ENCODE measurements at places on chromosomes 7 and 10.

- DNase-seq = no peak
These were observed 39.8 kb downstream of the ITPRID1 start for GRCh38 chr7:31553661-31554081.

DNA sequence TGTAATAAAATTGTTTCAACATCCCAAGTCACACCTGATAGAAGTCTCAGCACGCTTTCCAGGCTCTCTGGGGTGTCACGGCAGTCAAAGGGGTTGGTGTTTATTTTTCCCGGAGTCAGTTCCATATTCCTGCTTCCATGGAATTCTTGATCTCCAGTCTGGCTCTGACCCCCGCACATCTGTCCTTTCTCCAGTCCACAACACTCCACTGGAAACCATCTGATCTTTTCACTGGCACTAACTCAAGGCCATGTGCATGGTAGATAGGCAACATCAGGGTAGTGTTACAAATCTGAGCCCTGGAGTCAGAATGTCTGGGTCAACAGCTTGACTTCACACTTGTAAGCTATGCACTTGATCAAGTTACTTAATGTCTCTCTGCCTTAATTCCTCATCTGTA, 176.2 kb downstream of the WDR11 start:
- no peak for DNase-seq

GRCh38 chr7:27677912-27678612, 15.4 kb upstream of the HIBADH start:
- DNase-seq = no peak

DNA sequence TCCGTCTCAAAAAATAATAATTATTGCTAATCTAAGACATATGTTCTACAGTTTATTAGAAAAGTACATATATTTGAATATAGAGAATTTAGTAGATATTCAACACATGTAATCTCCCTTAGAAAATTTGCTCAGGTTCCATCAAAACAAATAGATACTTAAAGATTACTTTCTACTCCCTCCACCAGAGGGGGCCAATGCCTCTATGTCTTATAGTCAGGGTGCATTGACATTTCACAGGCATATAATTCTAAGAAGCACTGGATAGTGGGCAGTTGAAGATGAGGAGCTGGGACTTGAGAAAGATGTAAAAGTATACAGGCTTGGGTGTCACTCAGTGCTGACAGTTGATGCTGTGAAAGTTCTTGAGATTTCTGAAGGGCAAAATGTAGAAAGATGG, 301.6 kb upstream of the HPS1 start:
- no peak for DNase-seq

DNA sequence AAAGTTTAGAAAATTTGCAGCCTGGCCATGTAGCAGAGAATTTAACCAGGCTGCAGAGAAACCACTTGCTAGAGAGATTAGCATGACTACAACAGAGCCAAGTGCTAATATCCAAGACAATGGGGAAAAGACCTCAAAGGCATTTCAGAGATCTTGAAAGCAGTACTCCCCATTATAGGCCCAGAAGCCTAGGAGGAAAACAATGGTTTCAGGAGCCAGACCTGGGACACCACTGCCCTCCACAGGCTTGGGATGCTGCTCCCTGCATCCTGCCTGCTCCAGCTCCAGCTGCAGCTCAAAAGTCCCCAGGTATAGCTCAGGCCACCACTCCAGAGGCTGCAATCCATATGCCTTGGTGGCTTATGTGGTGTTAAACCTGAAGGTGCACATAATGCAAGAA, 101.5 kb upstream of the TMEM72 start:
- no peak for DNase-seq

- no peak for DNase-seq
These were observed 51.5 kb downstream of the ANKMY2 start for GRCh38 chr7:16594061-16594460.

DNA sequence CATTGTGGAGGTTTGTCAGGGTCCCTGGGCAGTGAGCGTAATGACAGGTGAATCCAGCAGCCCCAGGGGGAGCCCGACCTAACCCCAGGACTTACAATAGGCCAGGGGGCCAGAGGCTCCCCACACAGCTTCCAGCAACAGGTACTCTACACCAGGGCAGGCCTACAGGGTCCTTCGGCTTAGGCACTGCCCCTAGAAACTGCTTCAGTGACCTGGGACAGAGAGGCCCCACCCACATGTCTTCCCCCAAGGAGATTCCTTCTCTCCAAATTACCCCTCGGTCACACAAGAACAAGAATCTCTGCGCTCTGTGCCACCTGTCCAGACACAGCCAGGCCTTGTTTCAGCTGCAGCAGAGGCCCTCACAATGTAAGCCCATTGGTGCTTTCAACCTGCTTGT, 24.4 kb downstream of the SKIDA1 start:
- no peak for DNase-seq

DNA sequence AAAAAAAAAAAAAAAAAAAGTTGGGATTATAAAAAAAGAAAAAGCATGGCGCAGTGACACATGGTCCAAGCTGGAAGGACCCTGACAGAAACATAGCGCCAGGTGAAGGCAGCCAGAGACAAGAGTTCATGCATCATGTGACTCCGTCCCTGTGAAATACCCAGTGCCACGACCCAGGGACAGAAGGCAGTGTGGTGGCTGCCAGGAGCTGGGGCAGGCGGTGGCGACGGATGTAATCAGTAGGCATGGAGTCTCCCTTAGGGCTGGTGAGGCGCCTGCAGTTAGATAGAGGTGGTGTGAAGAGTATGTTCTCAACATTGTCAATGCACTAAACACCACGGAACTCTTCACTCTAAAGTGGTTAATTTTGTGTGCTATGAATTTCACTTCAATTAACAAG, 43.9 kb downstream of the STK32C start:
- no peak for DNase-seq

DNA sequence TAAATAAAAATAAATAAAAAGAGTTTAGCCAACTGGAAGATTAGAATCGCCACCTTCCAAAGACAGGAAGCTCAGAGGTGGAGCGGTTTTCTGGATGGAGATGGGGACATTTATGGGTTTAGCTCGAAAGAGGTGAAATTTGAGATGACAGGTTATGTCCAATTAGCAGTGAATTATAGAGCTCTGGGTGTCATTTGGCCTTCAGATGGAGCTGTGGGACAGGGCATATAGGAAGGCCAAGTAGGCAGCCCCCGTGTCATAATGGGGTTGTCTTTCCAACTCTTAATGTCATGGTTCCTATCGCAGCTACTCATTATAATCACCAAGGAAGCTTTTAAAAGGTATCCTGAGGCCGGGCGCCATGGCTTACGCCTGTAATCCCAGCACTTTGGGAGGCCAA, 21.0 kb upstream of the EEPD1 start:
- DNase-seq = no peak

DNA sequence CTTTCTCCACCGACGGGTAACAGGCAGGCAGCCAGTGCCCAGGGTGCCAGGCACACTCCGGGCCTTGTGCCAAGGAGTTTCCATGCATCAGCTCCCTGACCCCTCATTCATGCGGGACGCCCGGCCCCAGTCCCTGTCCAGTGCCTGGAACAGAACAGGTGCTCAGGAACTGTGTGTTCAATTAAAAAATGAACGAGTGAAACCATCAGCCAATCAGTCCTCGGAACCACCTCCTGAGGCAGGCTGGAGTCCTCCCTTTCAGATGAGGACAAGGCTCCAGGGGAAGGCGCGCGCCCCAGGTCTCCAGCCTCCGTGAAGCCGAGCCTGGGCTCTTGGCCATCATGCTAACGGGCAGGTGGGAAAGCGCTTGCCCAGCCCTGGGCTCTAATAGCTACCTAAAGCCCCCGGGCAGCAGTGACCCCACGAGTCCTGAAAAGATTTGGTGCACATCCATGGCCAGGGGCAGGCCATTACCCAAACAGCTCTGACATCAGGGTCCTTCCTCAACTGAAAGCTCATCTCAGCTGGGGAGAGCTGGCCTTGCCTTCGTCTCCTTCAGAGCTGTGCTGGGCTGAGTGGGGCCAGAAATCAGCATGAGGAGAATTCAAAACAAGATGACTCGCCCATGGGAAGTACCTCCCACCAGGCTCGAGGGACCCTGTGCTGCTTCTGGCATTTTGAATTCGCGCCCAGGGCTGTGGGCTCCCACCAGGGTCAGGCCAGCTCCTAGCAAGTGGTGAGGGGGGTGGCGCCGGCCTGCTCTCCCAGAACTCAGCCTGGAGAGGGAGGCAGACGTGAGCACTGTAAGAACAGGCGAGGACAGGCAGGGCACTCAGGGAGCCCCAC, 200.5 kb downstream of the MAD1L1 start:
- DNase-seq = no peak

GRCh38 chr10:3919709-3920308, 134.8 kb upstream of the KLF6 start:
- no peak for DNase-seq

DNA sequence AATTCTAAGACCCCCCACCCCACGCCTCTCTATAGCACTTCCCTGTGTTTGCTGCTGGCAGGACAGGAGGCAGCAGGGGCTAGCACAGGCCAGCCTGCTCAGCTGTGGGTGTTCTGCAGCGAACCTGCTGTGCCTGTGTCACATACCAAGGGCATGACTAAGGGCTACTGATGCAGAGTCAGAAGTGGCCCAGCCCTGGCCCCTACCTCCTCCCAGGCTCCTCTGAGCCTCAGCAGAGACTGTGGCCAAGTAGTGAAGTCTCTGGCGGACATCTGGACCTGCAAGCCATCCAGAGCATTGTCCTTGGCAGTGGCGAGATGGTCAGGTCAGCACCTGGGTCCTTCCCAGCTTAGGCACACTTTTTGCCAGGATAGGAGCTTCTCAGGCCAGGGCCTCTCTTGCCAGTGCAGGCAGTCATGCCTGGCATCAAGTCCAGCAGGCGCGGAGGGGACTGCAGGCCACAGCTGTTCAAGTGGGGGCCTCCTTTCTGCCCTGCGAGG, 116.3 kb upstream of the RET start:
- DNase-seq = no peak

GRCh38 chr10:99765672-99766301, 16.7 kb upstream of the ABCC2 start:
- no peak for DNase-seq

DNA sequence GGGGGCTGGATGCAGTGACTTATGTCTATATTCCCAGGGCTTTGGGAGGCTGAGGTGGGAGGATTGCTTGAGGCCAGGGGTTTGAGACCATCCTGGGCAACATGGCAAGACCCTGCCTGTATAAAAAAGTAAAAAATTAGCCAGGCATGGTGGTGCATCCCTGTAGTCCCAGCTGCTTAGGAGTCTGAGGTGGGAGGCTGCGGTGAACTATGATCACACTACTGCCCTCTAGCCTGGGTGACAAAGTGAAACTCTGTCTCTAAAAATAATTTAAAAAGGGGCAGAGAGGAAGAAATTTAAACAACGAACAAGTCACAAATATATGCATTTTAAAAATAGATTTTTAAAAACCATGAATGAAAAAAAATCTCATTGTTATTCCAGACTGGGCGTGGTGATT, 46.2 kb upstream of the FEZF1 start:
- no peak for DNase-seq

GRCh38 chr7:636396-636795, 90.1 kb upstream of the DNAAF5 start:
- DNase-seq = peak; percentile 60

DNA sequence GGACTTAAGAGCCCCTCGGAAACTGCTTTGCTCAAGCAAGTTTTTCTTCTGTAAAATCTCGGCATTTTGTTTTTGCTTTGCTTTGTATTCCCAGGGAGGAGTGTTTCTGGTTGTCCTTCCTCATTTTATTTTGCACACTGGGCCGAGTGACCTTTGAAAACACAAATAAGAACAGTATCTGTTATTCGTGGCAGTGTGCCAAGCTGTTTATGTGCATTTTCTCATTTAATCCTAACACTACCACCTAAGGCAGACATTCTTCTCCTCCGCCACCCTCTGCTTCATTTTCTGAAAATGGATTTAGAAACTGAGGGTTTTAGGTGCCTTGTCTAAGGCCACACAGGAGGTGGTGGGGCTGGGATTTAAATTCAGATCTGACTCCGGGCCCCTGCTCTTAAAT, 218.5 kb downstream of the TCF7L2 start:
- no peak for DNase-seq

GRCh38 chr7:3300221-3300650, 816 bp upstream of the SDK1 start:
- DNase-seq = no peak

DNA sequence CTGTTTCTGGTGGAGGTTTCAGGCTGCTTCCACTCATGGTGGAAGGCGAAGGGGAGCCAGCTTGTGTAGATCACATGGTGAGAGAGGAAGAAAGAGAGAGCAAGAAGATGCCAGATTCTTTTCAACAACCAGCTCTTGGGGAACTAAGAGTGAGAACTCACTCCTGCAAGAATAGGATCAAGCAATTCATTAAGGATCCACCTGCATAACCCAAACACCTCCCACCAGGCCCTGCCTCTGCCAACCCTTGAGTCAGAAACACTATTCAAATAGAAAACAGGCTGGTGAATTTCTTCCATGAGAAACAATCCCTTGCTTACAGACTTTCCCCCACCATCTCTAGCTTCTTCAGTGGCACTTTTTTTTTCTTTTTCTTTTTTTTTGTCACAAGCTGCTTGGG, 317.2 kb downstream of the GPR158 start:
- DNase-seq = no peak

DNA sequence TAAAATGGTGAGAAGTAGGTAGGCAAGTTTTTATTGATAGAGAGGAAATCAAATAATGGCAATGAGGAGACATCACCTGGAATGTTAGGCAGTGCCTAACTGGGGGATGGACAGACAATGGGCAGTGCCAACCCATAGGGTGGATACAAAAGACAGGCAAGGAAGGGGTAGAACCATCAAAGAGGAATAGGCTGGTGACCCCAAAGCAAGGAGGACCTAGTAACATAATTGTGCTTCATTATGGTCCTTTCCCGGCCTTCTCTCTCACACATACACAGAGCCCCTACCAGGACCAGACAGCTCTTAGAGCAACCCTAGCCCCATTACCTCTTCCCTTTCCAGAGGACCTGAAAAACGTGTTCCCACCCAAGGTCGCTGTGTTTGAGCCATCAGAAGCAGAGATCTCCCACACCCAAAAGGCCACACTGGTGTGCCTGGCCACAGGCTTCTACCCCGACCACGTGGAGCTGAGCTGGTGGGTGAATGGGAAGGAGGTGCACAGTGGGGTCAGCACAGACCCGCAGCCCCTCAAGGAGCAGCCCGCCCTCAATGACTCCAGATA, 30.0 kb downstream of the PRSS2 start:
- DNase-seq = no peak

- no peak for DNase-seq
These were observed 28.9 kb downstream of the ADD3 start for GRCh38 chr10:110036640-110037039.

DNA sequence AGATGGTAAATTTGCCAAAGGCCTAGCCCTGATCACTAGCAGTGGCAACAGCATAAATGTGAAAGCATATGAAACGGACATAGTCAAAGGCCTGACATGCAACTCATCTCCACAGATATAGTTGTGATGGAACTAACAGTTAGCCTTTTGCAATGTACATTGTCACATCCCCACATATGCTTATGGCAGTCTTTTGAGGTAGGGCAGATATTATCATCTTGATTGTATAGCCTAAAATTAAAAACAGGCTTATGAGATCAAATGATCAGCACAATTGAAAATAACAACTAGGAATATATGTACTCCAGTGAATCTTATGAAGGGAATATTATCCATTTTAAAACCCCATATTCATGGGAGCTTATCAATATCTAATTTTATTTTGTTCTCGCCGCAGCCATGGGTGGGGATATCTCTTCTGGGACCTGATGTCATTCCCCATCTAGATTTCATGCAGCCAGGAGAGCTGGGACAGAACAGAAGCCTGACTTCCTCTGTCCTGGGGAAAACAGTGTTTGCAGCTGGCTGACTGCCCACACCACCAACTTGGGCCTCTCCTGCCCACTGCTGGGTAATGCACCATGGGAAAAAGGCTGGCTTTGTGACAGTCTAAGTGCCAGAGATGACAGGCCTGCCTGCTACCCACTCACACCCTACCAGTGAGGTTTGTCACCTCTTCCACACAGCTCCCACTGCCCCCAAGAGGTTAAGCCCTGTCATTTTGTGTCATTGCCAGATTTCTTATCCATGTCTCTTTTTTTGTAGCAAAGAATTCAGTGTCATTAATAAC, 180.2 kb upstream of the FZD1 start:
- DNase-seq = no peak

All from CD4-positive, alpha-beta T cell treated with Interleukin-15 for 4 hours (primary cell).